ENCODE measurements at places on chromosomes 5 and 9.

GRCh38 chr5:17748201-17748600 lies 113.9 kb downstream of the TAF11L14 start:
- peak; percentile 29 for DNase-seq

GRCh38 chr9:23582836-23583235 lies 243.2 kb downstream of the ELAVL2 start:
- no peak for DNase-seq

GRCh38 chr9:37144762-37145161 lies 24.4 kb downstream of the ZCCHC7 start:
- no peak for DNase-seq

DNA sequence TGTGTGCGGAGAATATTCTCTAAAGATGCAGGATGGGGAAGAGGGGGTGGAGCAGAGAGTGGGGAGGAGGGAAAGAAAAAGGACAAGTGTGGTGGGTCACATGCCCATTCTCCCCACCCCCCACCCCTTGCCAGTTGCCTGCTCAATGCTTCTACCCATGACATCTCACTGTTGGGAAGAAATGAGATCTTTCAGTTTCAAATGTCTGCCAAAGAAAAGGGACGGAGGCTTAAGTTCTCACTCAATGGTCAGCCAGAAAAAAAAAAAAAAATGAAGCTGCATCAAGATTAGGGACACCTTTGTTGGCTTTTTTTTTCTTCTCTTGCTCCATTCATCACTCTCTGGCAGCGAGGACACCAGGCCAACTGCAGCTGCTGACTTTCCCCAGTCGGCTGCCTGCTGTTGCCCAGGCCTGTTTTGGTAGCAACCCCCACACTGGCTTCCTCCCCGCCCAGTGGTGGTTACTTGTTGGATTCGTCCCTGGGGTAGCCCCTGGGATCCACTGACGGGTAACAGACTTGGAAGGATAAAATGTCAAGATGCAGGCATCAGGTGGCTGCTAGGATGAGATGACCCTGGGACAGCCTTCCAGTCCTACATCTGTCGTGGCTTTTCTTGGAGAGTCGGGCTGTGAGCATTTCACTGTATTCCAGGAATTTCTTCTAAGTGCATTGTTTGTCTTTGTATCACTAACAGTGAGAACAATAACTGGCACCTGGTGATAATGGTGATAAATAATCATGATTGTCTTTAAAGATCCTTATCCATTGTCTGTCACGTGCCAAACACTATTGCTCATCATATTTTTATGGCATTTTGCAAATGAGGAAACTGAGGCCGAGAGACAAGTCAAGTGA lies 9.1 kb downstream of the WWC1 start:
- DNase-seq = peak; percentile 39

GRCh38 chr5:169265888-169266287 lies 35.1 kb downstream of the SLIT3 start:
- no peak for DNase-seq

GRCh38 chr5:35835796-35836742 lies 20.6 kb upstream of the IL7R start:
- no peak for DNase-seq

DNA sequence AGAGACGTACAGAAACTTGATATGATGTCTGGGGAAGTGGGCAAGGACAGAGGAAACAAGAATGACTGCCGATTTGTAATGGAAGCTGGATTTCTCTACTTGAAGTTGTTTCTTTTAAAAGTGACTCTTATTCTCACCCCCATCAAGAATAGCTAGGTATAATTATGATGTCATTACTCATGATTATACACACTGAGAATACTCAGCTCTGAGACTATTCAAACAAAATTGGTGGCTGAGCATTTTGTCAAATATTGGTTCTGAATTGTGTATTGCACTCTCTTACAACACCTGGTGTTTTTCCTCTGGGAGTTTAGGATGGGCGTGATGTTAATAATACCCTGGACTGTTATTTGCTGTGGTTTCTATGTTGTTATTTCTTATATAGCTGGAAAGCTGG lies 46.3 kb downstream of the MAST4 start:
- no peak for DNase-seq

DNA sequence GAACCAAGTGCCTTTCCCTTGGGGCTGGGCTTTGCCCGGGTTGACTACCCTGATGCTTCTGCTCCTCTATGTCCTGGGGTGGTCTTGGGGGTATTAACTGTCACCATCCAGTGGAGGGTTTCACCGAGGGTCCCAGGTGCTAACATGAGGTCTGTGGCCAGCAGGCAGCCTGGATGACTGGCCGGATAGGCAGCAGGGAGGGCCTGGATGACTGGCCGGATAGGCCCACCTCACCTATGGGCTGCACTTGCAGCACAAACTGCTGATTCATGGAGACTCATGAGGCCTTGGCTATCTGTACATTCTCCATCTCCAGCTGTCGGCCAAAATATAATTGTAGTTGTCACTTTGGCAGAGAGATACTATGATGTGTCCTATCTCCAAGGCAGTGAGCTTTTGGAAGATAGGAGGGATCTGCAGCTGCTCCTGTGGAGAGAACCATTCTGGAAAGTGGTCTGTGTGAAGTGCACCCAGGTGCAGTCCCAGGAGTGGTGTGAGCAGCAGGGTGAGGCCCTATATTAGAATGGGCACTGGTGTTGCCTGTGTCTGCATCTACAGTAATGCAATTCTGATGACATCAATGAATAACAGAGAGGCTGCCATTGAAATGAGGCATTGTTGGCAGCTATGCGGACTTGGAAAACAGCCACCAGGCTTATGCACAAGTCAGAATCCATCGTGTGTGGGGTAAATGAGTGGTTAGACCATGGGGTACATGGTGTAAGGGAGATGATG lies 26.3 kb upstream of the CDKN2AIPNL start:
- DNase-seq = no peak

GRCh38 chr5:75964008-75964407 lies 119.2 kb upstream of the SV2C start:
- DNase-seq = no peak

DNA sequence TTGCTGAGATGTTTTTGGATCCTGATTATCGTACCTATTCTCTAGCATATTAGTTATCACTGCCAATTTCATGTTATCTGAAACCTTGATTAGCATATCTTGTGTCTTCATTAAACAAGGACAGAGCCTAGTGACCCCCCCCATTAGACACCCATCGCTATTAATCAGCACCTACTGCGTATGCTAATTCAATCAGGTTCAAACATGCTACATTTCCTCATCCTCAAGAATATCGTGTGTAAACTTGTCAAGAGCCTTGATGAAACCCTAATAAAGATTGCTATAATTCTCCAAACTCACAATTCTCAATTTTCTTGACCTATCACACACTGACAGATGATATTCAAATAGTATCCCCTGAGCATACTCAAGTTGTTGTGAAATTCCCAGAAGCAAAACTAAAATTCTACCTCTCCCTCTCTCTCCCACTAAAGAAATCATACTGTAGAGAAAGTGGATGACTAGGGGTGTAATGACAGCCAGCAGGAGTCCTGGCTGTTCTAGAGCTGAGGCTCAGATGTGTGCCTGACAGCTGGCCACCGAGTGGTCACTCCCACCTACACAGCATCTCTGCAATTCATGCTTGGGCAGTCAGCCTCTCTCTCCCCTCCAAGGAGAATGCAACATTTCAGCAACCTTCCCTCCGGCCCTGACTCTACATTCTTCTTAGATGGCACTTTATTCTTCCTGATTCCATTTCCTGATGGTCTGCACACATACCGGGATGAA lies 9.2 kb upstream of the ZNF354A start:
- no peak for DNase-seq

GRCh38 chr9:130728721-130729120 lies 35.1 kb downstream of the EXOSC2 start:
- DNase-seq = no peak

GRCh38 chr5:55857247-55857640 lies 6.1 kb downstream of the IL31RA start:
- DNase-seq = no peak

DNA sequence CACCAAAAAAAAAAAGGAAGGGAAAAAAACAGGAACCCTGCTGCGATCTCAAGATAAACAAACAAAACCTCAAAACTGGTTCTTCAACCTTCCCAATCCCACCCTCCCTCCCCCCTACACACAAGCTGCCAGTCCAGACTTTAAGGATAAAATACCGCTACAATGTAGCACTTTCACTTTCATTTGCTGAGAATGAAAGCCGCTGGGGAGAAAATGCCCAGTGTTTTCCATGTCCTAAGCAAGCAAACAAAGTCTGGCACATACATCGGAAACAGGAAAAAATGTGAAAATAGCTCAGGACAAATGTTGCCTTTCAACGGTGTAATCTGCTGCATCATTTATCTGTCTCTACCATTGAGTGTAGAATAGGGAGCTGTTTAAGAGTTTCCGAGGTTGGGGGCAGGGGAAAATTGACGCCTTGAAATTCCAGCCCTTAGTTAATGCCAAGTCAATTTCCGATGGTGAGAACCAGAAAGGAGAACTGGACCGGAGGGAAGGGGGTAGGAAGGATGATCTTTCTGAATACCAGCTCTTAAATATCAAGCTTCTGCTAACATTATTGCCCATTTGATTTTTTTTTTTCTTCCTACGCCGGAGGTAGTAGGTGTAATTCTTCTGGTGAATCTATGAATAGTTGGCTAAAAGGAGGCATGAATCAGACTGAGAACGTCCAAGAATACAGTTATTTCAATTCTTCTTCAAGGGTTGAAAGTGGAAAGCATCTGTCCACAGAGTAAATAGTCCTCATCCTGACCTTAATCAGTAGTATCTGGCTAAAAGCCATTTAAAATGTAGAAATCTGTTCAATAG lies 1.2 kb upstream of the ADAMTS6 start:
- DNase-seq = no peak

GRCh38 chr9:104772714-104773510 lies 9.0 kb downstream of the NIPSNAP3B start:
- peak; percentile 11 for DNase-seq

GRCh38 chr5:180126716-180127681 lies 55.4 kb upstream of the RNF130 start:
- no peak for DNase-seq

All from NCI-H2171 (cell line).